ENCODE measurements at places on chromosomes 1 and 21. TPM values are rescaled to one million over a fixed set of nuclear protein-coding genes. Genes with fewer than 3 reads are reported as not detected.

TLR5 gene
- polyA plus RNA-seq: 0.74 TPM

RGSL1 gene
- polyA plus RNA-seq: not detected

NBPF10 gene
- polyA plus RNA-seq: 0.51 TPM

GBP5 gene
- polyA plus RNA-seq: 2.4 TPM

ZYG11A gene
- polyA plus RNA-seq: not detected

TMEM81 gene
- 3.8 TPM for polyA plus RNA-seq
